ENCODE measurements at places on chromosomes 7 and 10.

DNA sequence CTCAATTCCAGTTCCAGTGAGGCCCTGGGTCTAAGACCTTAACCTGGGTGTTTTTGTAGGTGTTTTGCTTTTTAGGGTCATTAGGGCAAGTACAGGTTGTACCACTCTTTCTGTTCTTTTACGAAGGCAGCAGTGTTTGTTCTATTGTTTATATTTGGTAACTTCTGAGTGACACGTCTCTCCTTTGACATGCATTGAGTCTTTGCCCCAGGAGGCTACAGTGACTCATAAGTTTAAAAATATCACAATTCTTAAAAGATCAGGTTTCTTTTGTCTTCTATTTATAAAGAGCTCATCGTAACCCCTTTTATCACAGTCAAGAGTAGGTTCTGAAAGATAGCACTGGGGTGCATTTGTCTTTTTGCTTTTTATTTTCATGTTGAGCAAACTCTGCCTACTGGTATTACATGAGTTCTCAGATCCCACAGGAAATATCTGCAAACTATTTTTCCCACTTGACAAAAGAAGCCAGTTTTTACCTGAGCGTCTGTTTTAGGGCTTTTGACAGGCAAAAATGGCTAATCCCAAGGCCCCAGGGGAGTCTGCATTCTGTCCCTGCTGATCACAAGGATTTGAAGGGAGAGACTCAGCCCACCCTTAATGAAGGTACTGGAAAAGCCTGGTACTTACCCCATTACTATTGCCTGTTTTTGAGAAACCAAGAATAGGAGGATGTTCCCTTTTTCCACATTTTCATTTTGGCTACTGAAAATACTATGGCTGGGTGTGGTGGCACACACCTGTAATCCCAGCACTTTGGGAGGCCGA, 7.9 kb downstream of the NUDT13 start:
- no peak for DNase-seq

GRCh38 chr10:122047560-122047959, 58.6 kb downstream of the TACC2 start:
- no peak for DNase-seq

GRCh38 chr10:67836488-67836887, 1.5 kb downstream of the DNAJC12 start:
- no peak for DNase-seq

DNA sequence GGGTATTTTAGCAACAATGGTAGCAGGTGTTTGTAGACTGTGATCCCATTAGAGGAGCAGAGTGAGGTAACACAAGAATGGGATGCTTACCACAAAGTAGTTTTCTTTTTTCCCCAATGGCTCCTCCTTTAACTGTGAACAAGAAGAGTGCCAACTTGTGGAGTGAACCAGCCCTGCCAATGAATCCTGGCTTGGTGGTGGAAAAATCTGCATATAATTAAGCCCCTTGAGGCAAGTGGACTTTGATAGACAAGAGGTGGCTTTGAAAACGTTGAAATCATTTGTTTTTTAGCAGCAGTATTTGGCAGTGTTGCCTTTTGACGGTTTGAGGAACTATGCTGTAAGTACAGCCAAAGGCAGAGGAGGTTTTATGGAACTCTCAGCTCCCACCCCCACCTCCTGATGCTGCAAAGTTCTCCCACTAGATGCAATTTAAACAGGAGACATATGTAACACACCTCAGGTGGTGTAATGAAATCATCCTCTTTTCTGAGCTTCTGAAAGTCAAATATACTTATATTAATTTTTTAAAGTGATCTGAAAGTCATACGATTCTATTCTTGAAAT, 295.6 kb downstream of the DPP6 start:
- DNase-seq = no peak

DNA sequence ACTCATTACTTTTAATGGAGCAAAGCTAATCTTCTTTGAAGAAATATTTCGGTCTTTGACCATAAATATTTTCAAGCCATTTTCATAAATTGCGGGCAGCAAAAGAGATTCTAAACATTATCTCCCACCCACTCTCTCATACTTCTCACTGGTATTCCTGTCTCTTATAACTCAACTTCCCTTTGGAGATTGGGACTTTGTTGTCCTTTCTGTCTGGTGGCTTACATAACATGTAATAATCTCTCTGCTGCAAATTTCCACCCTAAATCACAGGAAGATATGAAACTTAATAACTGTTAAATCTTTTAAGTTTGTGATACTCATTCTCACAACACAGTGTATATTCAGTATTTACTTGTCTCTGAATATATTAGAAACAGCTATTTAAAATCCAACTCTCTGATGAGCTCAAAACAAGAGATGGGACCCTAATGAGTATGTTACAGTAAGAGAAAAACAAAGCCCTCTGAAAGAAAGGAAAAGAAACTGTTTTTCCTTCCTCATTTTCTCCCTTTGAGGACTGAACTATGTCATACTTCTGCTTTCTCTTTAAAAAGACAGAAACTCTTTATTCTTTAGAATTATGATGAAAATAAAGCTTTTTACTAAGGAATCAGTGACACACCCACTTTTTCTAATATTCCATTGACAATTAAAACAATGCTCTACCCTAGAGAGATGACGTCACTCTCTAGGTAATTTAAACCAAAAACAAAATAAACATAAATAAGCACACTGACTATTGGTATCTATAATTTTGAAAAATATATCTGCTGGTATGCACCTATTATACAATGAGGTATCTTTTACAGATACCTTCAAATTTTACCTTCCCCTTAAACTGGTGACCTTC, 14.7 kb downstream of the CALCR start:
- no peak for DNase-seq

- peak; percentile 34 for DNase-seq
These were observed 149.8 kb downstream of the XPNPEP1 start for GRCh38 chr10:109773288-109774120.

DNA sequence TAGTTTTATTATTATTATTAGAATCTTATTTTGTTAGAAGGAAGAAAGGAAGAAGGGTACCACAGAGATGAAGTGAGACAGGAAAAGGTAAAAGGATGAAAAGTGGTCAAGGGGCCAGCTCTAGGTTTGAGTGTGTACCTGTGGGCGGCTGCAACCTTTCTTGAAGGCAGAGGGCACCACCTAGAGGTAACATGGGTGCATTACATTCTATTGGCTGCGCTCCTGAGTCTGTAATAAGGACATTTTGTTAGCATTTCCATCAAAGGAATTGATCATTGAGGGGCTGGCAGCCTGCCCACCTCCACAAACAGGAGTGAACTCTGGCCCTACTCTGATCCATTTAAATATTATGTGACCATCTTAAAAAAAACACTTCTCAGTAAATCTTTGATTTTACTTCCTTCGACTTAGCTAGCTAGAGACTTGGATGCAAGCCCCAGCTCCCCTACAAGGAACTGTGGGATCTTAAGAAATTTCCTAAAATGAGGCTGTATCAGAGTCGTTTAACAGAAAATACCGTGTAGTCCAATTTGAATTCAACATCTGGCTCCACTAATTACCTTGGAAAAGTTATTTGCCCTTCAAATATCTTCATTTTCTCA, 610.4 kb downstream of the IPMK start:
- DNase-seq = peak; percentile 40

DNA sequence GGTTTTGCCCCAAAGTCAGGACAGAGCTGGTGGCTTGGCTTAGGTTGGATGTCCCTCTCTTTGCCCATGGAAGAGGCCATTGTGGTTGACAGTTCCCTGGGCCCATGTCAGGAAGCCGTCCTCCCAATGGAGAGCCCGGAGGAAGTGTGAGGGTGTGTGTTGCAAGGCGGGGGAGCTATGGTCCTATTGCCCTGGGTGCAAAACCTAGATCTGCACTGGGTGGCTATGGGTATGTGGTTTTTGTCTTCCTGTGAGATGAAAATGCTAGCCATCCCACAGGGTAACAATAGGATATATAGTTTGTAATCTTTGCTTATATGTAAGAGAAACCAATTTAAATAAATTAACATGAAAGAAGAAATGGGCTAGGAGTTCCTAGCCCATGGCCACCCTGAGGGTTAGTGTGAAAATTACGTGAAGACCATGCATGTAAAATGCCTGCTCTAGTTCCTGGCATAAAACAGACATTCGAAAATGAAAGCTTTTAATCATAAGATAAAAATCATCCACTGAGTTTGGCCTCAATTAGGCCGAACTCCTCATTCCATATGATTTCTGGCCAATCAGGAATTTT, 189.2 kb downstream of the PLPP4 start:
- no peak for DNase-seq

DNA sequence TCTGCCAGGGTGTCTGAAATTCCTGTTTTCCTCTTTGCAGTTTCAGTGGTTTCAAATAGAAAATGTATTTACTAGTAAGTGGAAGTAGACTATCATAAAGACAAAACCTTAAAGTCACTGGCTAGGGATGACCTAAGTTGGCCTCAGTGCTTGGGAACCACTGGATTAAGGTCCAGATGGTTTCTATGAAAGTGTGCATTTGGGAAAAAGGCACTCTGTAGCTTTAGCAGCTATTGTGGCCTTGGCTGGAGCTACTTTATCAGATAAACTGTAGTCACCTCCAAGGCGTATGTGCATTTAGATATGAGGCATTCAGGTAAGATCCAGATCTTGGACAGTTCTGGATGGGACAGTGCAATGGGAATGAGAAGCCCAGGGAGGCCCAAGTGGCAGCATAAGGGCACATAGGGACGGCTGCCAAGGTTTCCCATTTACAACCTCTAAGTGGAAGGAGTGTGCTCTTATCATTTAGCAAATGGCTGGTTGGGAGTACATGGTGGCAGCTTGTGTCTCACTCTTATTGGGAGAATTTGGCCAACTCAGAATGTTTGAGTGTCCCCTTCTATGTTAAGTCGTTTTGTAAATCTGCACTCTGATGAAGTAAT, 185.6 kb downstream of the LRMDA start:
- no peak for DNase-seq

All from muscle of back (tissue), 13 donors.